ENCODE measurements at places on chromosomes 1 and 21.
A peak's percentile ranks its signal among the peaks of the same experiment; 100 is the strongest.

DNA sequence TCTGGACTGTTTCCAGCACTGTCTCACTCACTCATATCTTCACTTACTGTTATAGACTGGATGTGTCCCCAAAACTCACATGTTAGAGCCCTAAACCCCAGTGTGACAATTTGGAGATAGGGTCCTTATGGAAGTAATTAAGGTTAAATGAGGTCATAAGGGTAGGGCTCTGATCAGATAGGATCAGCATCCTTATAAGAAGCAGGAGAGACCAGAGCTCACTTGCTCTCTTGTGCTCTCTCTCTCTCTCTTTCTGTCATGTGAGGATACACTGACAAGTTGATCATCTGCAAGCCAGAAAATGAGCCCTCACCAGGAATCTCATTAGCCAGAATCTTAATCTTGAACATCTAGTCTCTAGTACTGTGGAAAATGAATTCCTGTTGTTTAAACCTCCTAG lies 23.4 kb downstream of the TNR start:
- DNase-seq = no peak

GRCh38 chr1:155339515-155340097 lies 18.9 kb downstream of the RUSC1 start:
- DNase-seq = no peak

DNA sequence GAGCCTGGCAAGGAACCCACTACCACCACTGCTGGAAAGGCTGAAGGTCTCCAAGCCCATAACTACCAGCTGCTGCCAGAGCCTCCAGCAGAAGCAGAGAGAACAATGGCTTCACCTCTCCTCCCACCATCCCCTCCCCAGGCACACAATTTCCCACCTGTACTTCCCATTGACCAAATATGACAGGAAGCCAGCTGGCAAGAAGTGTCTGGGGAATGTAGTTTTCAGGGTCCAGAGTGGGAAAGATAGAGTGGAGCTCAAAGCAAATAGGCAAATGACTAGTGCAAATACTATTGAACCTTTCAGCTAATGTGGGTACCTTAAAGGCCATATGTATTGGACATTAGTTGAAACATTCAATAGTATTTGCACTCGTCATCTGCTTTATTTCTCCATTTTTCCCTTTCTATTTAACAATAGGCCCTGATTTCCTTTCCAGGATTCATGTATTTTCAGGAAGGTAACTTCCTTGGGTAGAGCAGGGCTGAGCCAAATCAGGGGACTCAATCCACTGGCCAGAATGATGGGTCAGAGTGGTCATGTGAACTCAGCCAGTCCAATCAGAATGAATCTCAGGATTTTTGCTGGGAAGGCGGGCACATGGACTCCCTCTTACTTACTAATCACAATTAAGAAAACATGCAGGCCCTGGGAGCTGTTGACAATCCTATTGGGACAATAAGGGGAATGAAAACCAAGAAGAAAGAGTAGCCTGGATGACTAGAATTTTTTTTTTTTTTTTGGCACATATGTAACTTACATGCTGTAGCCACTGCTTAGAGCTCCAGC lies 12.1 kb upstream of the NFYC start:
- DNase-seq = no peak

DNA sequence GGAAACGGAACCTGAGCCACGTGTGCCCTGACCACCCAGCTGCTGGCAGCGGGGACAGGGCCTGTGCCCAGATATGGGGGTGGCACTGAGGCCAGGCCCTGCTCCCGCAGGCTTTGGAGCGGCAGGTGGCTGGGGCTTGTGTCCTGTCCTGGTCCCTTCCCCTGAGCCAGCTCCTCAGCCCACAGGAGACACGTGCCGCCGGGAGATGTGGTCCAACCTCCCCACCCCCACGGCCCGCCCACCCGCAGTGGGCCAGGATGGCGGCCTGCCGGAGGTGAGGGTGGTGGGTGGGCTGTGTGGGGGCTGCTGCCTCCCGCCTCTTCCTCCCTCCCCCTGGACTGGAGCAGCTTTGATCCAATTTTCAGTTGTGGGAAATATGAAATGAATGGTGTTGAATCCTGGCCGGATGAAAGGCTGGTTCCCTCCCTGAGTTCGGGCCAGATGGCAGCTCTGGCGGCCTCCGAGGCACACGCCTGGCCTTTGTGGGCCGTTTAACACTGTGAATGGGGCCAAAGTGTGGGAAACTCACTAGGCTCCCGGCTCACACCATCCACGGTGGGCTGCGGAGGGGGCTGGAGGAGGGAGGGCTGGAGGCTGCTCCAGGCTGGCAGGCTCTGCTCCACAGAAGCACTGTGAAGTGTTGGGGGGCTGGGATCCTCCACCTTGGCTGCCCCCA lies 2.6 kb upstream of the HES5 start:
- no peak for DNase-seq

GRCh38 chr1:3453891-3454810 lies at the start of gene ARHGEF16:
Gene ARHGEF16, plus strand, starts transcription at chr1:3454665. Its CDS starts 8,420 bp downstream, at chr1:3463085.
- peak; percentile 66 for DNase-seq

- DNase-seq = no peak
Measured at GRCh38 chr1:105641407-105641806, 1415.1 kb upstream of the PRMT6 start.

DNA sequence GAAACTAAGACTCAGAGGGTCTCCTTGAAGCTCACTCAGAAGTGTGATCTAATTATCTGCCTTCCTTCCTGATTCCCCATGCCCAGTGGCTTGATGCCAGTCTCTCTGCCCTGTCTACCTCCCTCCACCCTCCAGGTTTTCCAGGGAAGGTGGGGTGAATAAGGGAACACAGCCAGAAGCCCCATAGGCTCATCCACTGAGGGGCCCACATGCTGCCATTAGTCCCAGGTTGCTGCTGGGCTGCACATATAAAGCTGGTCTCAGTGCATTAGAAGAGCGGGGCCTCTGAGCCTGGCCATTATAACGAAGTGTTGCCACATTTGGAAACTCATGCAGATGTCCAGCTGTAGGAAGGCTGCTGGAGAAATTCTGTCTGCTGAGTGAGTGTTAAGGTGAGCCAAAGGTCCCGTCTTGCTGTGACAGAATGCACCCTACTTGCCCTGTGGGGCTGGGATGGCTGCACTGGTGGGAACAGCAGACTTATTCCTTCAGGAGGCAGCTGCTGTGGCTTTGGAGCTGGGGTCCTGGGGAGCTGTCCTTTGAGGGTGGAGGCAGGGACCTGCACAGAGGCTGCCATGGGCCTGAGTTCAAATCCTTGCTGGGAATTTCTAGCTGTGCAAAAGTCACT lies 2.9 kb downstream of the ADORA1 start:
- DNase-seq = no peak

DNA sequence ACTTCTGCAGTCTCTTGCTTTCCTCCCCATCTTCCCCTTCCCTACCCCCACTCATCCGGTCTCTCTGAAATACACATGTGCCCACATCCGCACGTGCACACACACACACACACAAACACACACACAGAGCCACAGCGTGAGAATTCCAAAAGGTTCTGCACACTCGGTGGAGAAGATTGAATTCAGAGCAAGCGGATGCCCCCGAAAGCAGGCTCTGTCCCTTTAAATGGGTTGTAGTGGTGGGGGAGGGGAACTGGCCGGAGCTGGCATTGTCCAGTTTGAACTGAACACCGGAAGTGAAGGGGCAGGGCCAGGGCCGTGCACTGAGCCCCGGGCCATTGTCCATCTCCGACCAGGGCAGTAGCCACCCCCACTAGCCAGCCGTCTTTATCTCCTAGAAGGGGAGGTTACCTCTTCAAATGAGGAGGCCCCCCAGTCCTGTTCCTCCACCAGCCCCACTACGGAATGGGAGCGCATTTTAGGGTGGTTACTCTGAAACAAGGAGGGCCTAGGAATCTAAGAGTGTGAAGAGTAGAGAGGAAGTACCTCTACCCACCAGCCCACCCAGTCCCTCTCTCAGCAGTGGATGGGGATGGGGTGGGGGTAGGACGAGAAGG lies 1.3 kb upstream of the LIN28A start:
- no peak for DNase-seq

DNA sequence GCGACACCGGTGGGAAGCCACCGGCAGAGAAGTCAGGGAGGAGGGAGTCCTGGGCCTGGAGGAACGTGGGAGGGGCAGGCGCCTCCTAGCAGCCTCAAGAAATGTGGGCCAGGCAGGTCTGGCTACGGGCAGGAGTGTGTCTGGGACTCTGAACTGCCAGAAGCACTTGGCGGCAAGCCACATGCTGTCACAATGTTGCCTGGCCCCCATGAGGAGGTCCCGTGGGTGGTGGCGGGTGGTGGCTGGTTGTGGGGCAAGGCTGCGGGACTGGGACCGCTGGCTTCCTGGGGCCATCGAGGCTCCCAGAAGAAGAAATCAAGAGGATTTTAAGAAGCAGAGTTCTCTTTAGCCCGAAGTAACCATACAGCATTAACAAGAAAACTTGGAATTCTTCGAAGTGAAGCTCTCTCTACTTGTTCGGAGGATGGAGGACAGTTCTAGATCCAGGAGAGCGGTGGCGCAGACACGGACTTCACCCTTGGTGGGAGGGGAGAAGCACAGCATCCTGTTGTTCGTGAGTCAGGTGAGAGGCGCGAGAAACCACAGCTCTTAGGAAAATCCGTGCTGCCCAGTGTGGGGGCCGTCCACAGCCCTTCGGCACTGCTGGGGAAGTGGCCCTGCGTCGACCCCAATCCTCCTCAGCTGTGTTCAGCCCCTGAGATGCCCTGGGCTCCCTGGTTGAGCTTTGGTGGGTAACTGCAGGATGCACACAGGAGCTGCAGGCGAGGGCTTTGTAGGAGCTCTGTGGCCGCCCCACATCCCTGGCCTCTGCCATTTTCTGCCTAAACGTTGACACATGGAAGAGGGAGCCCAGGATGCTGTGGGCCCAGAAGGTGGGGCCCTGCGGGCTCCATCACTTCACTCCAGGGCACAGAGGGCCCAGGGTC lies 12.4 kb downstream of the SKI start:
- no peak for DNase-seq

GRCh38 chr1:205071801-205072200 lies 12.5 kb downstream of the TMEM81 start:
- no peak for DNase-seq

GRCh38 chr1:231770506-231771175 lies 144.1 kb downstream of the DISC1 start:
- DNase-seq = no peak

DNA sequence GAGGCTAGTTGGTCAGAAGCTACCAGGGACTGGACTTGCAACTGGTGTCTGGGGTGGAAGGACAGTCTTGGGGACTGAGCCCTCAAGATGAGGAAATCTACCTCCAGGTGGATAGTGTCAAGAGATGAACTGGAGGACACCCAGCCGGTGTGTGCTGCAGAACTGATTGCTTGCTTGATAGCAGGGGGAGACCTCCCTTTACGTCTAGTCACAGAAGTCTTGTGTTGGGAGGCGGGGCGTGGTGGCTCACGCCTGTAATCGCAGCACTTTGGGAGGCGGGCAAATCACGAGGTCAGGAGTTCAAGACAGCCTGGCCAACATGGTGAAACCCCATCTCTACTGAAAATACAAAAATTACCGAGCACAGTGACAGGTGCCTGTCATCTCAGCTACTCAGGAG lies 4.9 kb downstream of the RCC2 start:
- no peak for DNase-seq

DNA sequence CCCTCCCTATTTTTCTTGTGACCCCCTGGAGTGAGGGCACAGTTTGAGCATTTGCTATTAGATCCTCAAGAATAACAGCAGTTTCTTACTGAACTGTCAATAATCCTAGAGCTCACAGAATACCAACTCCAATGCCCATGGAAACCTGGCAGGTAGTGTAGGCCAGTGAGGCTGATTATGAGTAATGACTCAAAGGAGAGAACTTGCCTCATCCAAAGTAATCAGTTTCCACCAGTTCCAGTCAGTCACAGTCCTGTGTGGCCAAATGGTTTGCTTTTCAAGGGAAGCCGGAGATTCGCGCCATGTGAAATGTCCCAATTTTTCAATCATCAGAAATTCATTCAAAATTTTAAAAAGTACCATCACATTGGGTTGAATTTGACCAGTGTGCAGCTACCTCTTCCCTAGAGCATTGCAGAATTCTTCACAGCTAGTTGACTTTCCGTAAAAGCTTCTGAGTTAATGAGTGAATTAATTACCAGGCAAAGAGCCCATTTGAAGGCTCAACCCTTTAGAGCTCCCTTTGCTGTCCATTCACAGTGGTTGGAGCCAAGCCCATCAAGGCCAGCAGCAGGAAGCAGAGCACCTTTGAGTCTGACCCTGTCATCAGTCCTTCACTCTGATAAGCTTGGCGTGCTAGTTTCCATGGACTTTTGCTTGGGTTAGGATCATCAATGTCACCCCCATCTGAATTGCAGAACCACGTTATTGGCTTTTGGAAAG lies 170.3 kb downstream of the KAZN start:
- DNase-seq = no peak

DNA sequence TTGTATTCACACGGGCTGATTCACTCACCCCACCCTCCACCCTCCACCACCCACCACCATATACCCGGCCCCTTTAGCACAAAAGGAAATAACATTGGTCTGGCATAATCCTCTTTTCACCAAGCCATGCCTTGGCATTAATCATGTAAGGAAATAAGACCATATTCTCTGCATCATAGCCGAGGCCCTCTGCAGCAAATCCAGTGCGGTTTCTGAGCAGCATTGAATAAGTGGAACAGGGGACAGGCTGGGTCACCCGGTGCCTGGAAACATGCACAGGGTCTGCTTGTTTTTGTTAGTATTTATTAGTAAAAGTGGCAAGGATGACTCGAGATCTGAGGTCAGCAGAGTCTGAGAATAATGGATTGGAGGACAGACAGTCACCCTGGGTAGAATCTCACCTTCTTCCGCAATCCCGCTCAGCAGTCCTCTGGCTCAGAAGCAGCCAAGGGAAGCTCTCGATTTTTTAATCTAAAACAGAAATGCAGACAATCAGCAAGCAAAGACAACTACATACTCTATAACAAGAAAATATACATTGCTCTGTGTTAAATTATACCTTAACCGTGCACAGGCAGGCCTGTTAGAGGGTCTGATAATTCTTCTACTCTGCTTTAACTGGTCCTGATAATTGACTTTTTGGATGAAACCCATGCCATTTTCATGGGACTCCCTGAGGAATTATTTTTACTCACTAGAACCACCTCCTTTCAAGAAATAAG lies 52.4 kb upstream of the CDC42BPA start:
- no peak for DNase-seq

DNA sequence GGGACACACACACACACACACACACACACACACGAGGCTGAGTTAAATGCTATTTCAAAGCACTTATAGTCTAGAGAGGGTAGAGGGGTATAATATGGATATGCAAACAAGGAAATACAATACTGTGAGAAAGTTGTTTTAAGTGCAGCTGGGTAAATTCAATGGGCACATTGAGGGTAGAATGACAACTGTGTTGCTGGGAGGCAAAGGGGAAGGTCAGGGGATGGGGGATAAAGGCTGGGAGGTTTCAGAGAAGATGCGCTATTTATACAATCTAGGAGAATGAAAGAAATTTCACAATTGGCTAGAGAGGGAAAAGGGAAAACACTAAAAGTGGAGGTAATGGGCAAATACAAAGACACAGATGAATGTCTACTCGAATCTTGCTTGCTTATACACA lies 19.4 kb downstream of the EXTL2 start:
- DNase-seq = peak; percentile 42
